ENCODE measurements at places on chromosomes 1 and 21. TPM values are rescaled to one million over a fixed set of nuclear protein-coding genes. Genes with fewer than 3 reads are reported as not detected.
A peak's percentile ranks its signal among the peaks of the same experiment; 100 is the strongest.

DNA sequence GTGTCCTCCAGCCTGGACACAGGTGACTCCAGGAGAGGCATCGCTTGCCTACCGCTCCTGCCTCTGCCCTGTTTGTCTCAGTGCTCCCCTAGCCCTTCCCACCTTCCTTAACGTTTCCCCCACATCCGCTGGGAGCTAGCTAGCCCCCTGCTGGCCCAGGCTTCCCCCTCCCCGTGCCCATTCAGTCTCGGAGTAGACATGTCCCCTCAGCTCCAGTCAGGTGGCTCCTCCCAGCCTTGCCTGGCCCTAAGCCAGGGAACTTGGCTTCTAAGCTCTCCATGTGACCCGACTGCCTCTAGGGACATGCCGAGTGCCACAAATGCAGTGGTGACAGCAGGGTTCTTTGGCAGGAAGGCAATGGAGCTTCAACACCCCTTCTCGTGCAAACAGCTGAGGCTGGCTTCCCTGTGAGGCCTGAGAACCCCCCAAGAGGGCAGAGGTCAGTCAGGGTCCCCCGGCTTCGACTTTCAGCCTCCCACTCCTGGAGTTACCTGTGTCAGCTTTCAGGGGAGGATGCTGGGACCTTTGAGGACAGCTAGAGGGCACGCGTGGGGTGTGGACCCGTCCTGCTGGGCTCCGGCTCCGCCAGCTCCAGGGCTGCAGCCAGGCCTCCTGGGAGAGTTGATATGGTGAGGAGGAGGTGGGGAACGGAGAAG, 16.2 kb downstream of the DRAXIN start:
- DNase-seq = no peak

GRCh38 chr1:227315629-227316346, 2.5 kb downstream of the CDC42BPA start:
- peak; percentile 74 for DNase-seq

SPRR5 gene
- total RNA-seq = not detected

CITED4 gene
- 10.6 TPM for total RNA-seq

SLC5A9 gene
- not detected for total RNA-seq
